ENCODE measurements at places on chromosomes 2 and 18.

DNA sequence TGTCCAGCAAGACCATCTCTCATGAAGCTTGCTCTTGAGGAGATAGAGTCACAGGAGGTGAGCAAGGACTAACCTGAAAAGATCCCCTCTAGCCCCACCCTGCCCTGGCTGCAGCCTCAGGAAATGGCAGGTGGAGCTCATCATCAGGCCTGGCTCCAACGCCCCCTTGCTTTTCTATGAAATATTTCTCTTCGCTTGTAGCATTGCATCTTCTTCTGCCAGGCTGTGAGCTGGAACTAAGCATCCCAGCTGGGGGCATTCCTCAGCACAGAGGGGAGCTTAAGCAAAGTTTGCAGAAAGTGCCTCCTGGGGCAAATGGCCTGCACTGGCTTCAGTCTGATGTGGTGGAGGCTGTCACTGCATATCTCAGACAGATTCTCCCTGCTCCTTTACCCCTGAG is 90.1 kb upstream of the LGALSL start:
- DNase-seq = no peak

DNA sequence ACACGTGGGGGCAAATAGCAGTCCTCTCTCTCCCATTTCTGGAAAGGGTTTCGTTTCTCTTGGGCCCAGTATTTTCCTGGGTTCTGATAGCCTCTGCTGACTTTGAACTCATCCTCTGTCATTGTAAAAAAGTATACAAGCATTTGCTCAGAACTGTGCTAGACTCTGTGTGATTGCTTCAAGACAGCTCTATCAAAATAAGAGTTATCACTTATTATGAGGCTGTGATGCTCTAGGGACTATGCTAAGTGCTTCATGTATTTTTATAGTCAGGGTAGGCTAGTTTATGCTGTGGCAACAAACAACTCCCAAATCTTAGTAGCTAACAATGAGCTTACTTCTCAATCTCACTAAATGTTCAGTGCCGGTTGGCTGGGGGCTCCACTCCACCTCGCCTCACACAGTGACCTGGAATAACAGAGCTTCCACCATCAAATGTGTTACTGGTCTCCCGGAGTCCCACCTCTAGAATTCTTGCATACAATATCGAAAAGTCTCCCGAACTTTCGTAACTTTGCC is 110.8 kb upstream of the CDC42EP3 start:
- DNase-seq = no peak

DNA sequence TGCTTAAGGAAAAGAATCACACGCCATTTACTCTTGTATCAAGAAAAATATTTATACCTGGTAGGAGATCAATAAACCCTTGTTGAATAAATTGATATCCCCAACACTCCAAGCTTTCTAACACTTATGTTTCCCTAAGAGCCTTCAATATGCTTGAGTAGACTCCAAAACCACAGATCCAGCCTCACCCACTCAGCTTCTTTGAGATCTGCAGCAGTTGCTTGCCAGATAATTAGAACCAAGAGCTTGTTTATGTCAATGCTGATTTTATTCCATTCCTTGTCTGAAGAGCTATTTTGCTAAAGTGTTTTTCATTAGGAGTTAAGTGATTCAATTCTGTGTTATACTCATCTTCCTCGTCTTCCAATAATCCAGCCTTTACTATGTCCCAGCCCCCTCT is 26.3 kb upstream of the CRIM1 start:
- no peak for DNase-seq

DNA sequence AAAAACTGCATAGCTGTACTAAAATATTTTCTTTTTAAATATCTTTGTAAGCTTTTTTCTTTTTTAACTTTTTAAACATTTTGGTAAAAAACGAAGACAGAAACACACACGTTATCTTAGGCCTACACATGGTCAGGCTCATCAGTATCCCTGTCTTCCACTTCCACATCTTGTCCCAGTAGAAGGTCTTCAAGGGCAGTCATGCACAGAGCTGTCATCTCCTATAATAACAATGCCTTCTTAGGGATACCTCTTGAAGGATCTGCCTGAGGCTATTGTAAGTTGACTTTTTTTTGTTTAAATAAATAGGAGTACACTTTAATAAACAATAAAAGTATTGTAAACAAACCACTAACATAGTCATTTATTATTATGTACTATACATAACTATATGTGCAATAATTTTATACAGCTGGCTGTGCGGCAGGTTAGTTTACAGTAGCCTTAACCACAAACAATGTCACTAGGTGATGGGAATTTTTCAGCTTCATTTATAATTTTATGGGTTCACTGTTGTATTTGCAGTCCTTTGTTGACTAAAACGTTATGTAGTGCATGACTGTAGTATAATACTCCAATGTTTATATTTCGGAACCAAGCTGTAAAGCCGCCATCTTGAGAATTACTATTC is 124.4 kb downstream of the MAP4K4 start:
- no peak for DNase-seq

DNA sequence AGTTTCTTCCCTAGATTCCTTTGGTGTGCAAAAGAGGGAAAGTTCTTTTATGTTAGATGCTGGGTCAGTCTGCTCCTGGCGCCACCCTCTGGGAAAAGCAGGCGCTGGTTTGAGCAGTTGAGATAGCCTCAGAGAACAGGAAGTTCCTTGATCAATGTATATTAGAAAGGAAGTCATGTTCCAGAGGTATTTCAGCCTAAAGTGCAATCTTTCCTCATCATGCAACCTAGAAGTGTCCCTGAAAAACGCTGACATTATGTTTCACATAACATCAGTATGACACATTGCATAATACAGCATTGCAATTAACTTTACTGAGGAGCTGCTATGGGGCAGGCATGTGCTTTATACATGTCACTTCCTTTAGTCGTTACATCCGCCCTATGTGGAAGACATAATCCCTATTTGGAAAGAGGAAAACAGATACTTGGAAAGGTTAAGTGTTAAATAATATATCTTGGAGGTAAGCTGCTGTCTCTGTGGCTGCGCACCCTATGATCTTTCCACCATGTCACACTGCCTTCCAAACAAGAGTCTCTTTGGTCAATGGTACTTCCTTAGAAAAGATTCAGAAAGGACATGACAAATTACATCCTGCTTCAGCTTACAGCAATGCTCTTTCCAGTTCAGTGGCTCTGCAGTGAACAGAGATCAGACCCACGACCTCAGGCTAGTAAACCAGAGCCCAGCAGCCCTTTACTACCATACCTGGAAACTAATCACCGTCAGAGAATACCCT is 369.7 kb downstream of the RAD51AP2 start:
- DNase-seq = no peak

DNA sequence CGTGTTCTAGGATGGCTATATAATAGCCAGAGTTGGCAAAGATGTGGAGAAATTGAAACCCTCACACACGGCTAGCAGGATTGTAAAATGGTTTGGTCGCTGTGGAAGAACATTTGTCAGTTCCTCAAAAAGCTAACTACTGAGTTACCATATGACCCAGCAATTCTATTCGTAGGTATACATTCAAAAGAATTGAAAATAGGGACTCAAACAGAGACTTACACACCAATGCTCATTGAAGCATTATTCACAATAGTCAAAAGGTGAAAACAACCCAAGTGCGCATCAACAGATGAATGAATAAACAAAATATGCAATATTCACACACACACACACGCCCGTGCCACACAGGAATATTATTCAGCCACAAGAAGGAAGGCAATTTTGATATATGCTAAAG is 98.7 kb downstream of the PLA2R1 start:
- no peak for DNase-seq

- no peak for DNase-seq
Measured at GRCh38 chr2:50732796-50733195, 299.1 kb downstream of the NRXN1 start.

GRCh38 chr2:134290358-134290757 is 36.5 kb downstream of the MGAT5 start:
- DNase-seq = no peak

DNA sequence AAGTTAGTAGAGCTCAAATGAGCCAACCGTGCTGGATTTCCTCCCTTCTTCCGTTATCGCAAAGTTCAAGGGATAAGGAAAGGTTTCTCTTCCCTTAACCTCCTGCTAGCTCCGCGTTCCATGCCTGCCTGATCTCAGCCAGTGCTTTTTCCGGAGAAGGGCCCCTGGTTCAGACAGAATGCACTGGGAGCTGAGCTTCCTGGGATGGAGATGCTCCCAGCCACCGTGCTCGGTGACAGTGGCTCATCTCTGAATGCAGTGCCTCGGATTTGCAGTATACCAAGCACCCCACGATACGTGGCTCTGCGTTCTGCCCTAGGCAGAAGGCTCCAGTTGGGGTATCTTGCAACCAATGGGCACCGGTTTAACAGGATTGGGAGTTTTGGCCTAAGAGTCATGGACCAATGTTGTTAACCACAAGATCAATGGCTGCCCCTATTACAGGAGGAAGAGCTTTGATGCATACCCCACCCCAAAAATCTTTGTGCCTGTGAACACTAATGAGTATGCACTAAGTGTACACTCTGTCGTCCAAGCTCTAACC is 876 bp downstream of the CNTNAP5 start:
- DNase-seq = no peak

DNA sequence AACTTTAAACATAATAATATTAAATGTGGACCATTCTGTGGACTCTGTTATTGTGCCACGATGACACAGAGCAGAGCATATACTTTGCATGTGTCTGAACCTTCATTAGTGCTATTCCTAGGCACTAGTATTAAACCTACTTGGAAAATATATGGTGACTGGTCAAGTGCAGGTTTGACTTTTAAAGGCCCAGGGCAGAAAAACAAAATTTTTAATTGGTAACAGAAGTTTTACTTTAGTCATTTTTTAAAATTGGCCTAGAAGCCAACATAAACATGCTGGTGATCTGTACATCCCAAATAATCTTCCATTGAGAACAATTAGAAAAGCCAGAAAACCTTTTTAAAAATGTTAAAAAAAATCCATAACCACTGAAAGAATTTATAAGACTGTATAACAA is 16.6 kb downstream of the LDAH start:
- no peak for DNase-seq

DNA sequence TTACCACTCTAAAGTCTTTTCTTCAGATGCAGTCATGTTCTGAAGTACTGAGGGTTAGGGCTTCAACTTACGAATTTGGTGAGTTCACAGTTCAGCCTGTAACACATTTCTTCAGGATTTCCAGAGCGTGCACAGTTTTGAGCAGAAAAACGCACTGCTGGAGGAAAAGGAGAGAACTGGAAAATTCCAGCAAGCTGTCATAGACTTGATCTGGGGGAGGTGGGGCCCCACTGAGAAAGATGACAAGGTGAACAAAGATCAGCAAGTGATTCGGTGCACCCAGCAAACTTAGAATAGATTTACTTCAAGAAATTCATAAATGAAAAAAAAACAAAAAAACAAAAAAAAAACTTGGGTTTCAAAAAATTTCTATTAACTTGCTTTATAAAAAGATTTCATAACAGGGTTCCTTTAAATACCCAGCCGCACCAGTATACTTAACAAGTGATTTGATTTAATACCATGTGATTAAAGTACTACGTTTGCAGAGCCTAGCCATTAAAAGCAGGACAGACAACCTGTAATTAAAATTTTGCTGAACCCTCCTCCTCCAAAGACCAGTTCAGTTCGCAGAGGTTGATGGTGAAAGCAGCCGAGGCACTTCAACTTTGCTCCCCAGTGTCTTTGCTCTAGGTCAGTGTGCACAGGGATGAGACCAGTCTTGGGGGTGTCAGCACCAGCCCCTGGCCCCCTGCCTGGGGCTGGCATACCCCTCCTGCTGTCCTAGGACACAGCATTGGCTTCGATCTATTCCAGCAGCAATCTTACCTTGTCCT is 30.5 kb downstream of the CTIF start:
- no peak for DNase-seq

All from COLO829 (cell line).